ENCODE measurements at places on chromosomes 13 and 19.

GRCh38 chr13:39483326-39483725, 119.7 kb downstream of the LHFPL6 start:
- no peak for DNase-seq

DNA sequence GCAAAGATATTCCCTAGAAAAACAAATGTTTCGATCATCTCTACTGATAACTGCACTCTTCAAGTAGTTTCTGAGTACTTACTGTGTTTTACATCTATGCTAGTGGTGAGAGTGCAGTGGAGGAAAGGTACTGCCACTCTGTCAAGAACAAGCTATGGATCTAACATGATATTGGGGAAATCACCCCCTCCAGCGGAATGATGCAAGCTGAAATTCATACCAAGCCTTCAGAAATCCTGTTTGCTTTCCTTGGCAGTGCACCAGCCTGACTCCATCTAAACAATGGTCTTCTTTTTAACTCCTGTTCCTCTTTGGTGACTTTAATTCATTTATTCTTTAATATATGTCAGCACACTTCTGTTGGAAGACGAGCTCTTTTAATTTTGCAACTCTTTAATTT, 238.0 kb downstream of the PCDH9 start:
- DNase-seq, result peak; percentile 89

DNA sequence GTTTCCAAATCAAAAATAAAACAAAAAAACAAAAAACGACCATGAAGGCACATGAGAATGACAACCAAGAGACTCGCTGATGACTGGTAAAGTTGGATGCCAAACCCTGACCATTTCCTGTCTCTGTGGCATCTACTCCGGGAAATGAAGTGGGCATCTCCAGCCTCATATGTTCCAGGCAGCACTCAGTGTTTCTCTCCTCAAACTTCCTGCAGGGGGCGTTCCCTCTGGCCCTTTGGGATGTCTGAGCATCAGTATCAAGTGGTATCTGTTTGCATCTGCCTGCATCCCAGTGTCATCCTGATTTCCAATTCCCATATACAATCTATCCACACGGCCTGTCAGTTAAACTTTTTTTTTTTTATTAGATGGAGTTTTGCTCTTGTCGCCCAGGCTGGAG, 9.8 kb upstream of the SIGLEC12 start:
- peak; percentile 4 for DNase-seq

DNA sequence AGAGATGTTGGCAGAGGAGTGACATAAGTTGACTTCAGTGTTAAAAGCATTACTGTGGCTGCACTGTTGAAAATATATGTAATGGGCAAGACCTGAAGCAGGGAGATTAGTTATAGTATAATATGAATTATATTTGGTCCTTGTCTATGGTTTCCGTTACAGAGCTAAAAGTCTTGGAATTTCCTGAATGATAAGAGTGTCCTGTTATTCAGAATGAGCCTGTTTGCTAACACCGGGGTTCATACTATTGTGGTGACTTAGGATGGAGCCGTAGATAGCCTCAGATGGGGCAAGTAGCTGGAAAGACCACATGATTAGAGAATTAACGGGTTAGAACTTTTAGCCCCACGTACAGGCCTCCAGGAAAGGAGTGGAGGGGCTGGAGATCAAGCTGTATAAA, 5.7 kb downstream of the USPL1 start:
- peak; percentile 68 for DNase-seq

DNA sequence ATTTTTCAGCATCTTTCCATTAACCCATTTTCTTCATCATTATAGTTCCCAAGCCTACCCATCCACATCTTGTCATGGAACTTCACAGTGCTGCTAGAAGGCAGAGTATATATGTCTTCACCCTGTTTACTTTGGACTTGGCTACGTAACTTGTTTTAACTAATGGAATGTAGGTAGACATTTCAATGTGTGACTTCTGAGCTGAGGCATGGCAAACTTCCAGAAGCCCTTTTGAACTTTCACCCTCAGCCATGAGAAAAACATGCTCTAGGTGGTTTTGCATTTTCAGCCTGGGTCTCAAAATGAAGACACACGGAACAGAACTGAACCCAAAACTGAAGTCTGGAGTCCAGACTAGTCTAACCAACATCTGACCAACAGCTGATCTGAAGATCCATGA, 3.2 kb downstream of the TEX30 start:
- DNase-seq, result peak; percentile 40

DNA sequence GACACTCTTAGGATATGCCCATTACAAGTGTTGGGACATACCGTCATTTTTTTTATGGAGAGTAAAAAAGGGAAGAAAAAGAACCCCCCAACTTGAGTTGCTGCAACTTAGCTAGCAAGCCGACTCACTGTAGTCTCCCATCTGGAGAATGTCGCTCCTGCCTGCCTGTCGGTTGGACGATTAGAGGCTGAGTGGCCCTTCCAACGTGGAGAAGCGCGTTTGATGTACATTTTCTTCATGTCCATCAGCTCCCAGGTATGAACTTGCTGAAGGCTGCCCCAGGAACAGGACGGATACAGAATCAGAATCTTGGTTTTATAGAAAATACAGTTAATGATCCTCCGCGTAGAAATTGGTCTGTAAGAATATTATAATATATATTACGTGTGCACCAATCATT, 189.0 kb upstream of the SOX1 start:
- no peak for DNase-seq

DNA sequence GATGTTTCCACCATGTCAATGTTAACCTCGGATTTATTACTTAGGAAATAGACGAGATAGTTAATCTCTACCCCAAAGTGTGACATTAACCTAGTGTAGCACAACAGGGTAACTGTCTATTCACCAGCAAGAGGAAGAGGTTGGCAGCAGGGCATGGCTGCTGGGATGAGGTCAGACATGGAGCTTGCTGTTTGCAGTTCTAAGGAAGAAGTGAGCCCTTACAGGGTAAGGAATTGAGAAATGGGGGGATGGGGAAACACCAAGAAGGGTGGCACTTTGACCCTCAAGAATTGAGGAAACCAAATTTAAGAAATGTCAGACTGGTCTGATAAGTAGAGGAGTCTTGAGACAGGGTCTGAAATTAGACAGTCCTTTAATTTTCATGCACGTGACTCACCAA, 62.4 kb downstream of the MBD3L2B start:
- DNase-seq, result no peak

DNA sequence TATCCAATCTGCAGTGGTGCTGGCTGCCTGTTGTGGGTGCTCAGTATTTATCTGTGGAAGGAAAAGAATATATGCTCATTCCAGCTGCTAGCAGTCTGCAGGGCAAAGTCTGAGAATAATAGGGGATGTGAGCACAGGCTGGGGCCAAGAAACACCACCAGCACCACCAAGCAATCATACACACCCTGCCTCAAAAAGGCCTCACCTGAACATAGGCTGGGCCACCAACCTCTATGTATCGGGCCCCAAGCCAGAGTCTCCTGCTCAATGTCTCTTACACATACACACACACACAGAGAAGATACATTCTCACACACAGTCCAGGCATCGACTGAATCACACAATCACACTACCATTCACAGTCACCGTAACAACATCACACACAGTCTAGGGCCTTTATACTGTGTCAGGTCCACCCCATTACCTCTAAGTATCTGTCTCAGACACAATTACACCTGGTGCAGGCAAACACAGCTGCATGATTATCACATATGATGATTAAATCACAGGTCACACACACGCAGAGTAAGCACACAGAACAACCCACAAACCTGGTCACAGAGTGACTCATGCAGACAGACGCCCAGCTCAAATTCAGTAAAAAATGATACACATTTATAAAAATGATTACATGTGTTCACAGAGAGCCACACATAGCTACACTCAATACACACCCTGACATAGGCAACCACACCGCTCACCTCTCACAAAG, 1.3 kb upstream of the ZSCAN22 start:
- DNase-seq, result peak; percentile 57

GRCh38 chr13:44764302-44764692, 188.2 kb upstream of the TSC22D1 start:
- DNase-seq, result peak; percentile 14

GRCh38 chr13:110640591-110641029, 25.3 kb downstream of the NAXD start:
- DNase-seq, result peak; percentile 30

GRCh38 chr13:107447591-107447990, 767.7 kb downstream of the LIG4 start:
- no peak for DNase-seq

Data from iris pigment epithelial cell (primary cell).